ENCODE measurements at places on chromosomes 3 and 15.

GRCh38 chr15:93485438-93486327 lies 396.7 kb upstream of the RGMA start:
- DNase-seq: no peak

- no peak for DNase-seq
Measured at GRCh38 chr3:177098551-177098950, 98.7 kb downstream of the TBL1XR1 start.

DNA sequence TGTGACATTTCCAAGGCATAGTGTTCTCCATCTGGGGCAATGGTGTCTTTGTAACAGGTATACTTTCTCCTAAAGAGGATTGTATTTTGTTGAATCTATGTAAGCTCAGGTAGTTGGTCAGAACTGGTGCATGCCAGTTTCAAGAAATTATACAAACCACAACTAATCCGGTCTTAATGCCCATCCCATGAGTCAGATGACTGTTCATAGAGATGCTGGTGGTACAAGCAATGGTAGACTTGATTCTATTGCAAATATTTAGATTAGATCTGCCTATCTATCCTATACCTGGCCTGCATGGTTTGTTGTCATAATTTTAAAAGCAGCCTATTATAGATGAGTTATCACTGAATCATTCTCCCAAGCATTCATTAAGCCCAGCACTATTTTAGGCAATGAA lies 43.5 kb downstream of the ATP13A5 start:
- DNase-seq: no peak

GRCh38 chr3:157134620-157135191 lies 25.2 kb downstream of the CCNL1 start:
- no peak for DNase-seq

GRCh38 chr3:155243512-155243921 lies 50.0 kb downstream of the STRIT1 start:
- peak; percentile 15 for DNase-seq

- DNase-seq: no peak
Measured at GRCh38 chr3:126434931-126435411, 40.3 kb downstream of the CFAP100 start.

DNA sequence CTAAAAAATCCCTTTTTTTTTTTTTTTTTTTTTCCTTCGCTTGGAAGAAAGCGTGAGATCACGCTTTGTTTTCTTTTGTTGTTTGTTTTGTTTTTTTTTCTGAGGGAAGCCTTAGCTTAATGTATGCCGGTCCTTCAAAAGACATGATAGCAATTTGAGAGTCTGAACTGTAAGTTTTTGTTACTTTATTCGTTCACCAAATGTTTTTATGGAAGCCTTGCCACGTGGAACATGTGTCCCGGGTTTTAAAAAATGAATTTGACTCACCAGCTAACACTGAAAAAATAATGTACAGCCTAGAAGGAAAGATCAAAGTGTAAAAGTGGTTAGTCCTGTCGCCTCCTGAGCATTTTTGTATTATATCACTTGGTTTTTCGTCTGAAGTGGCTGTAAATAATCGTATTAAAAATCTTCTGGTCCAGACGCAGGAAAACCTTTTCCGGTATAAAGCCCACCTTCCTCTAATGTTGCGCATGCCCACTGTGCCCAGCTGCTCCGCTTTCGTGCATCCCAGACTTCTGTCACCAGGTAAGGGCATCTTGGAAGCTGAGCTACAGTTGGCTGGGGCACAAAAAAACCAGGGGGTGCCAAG lies 795 bp upstream of the MYNN start:
- peak; percentile 77 for DNase-seq

- DNase-seq: peak; percentile 97
Measured at GRCh38 chr3:170233530-170233929, 11.3 kb downstream of the PRKCI start.

GRCh38 chr3:193842029-193842798 lies 249.2 kb downstream of the OPA1 start:
- DNase-seq: no peak

GRCh38 chr3:89061259-89061658 lies 46.2 kb upstream of the EPHA3 start:
- no peak for DNase-seq

DNA sequence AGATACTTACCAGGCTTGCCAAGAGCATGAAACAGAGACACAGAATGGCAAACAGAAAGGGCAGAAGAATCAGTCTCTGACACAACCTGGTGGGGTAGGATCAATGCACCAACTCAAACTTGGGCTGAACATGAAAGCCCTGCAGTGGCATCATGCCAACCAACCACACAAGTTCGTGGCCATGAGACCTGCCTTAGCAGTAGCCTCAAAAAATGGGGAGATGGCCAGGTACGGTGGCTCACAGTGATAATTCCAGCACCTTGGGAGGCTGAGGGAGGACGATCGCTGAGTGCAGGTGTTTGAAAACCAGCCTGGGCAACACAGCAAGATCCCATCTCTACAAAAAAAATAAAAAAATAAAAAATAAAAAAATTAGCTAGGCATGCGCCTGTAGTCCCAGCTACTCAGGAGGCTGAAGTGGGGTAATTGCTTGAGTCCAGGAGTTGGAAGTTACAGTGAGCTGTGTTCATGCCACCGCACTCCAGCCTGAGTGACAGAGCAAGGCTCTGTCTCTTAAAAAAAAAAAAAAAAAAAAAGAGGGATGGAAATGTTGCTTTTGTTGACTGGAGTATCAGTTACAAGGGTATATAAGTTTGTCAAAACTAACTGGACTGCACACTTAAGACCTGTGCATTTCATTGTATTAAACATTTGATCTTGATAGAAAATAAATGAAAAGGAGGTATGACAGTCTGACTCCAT lies 93.4 kb downstream of the XXYLT1 start:
- no peak for DNase-seq

GRCh38 chr3:132034097-132034485 lies 723 bp downstream of the CPNE4 start:
- DNase-seq: no peak

DNA sequence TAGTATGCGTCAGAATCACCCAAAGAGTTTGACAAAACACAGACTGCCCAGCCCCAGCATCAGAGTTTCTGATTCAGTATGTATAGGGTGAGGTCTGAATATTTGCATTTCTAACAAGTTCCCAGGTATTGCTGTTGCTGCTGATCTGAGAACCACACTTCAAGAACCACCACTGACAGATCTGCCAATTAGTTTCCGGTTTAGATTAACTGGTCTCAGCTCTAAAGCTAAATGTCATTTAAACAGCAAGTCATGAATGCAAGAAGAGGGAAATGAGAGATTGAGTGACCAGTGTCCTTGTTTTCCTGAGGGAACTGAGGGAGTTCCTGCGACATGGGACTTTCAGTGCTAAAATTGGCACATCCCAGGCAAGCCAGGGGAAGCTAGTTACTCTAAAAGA lies 305.0 kb downstream of the ZNF385D start:
- no peak for DNase-seq

DNA sequence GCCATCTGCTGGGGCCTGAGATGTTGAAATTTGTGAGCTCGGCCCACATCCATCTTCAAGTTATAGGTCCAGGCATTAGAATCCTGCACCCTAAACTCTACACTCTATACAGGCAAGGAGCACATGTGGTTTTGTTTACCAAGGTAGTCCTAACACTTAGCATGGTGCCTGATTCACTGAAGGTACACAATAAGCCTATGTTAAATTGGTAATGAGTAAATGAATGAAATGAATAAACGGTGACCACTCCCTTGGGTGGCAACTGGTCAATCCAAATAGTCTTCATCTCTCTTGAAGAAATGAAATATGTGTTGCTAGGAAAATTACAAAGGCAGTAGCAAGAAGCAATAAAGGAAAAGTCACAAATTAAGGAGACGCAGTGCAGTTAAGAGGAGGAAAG lies 359.3 kb upstream of the UBE2E2 start:
- DNase-seq: no peak

DNA sequence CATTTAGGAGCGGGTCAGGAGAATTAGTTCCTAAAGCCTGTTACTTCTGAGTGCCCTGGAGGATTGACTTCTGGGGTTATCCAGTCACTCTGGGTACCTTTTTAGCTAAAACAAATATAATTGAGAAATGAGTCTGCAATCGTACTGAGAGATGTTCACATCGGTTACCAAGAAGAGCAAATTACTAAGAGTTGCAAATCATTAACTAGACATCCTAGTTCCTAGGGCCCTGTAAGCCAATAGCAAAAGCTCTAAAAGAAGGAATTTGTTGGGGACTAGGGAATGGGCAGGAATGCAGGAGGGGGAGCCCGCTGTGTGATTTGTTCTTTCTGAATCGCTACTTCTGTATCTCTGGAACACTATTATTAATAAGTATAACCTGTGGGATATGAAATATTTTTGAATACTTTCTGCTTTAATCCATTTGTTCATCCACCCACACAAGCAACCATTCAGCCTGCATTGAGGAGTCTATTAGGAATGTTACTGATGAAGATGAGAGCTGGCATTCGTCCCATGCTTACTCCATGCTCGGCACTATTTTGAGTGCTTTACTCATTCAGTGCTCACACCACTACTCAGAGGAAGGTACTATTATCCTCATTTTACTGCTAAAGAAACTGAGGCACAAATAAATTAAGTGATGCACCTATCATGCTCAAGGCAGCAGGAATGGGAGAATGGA lies 31.5 kb upstream of the KY start:
- no peak for DNase-seq

- no peak for DNase-seq
Measured at GRCh38 chr3:48588230-48588629, 6.9 kb downstream of the COL7A1 start.

DNA sequence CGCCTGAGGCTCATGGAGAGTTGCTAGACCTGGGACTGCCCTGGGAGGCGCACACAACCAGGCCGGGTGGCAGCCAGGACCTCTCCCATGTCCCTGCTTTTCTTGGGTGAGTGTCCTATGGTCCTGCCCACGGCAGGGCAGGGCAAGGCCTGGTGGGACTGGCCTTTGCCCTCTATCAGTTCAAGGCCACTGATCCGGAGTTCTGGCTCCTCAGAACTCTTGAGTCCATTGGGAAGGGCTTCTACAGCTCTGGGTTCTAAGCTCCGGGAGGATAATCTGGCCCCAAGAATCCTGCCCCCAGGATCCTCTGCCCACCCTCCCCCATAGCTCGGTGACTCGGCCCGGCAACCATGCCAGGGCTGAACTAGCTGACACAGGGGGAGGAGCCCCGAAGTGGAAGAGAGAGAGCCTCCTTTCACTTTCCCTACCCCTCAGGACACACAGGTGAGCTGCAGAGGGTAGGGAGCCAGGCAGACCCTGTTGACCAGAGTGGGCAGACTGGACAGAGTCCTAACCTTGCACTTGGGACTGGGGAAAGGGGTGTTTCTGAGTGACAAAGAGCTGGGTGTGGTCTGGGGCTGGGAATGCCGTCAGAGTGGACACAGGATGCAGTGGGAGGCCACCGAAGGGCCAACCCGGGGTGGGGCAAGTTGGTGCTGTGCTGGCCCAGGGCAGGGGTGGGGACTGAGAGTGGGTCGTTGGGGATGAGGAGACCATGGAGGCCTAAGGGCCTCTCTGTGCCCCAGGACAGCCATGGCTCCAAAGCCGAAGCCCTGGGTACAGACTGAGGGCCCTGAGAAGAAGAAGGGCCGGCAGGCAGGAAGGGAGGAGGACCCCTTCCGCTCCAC lies 664 bp downstream of the PARP3 start:
- DNase-seq: peak; percentile 51

GRCh38 chr15:36557364-36557763 lies 22.1 kb upstream of the CDIN1 start:
- no peak for DNase-seq

GRCh38 chr3:113606539-113607218 lies 74.3 kb downstream of the SIDT1 start:
- no peak for DNase-seq

- DNase-seq: no peak
Measured at GRCh38 chr3:150110097-150110496, 139.4 kb upstream of the PFN2 start.

- no peak for DNase-seq
Measured at GRCh38 chr3:65597952-65598413, 440.7 kb downstream of the MAGI1 start.

DNA sequence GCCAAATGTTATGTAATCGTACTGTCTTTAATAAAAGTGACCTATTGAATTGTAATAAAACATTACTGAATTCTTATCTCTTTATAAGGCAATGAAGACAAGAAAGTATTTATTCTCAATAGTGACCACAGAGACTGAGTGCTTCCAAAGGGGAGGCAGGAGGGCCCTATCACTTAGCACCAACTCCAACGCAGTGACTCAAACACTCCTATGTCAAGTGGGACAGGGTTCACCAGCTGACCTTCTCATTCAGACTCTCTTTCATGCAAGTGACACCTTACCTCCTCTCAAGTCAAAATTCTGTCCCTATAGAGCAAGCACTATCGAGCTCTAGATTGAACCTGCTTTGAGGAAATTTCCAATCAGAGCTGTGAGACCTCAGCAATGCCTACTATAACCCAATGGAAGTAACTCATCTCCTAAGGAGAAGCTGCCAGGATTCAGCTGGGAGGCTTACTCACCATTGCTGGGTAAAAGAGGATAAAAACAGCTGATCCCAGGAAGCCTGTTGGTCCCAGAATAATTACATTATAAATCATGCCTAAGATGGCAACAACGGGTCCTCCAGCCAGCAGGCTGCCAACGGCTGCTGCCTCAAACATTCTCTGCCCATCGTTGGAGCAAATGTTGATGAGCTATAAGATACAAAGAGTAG lies 35.6 kb downstream of the ABCC5 start:
- peak; percentile 72 for DNase-seq

DNA sequence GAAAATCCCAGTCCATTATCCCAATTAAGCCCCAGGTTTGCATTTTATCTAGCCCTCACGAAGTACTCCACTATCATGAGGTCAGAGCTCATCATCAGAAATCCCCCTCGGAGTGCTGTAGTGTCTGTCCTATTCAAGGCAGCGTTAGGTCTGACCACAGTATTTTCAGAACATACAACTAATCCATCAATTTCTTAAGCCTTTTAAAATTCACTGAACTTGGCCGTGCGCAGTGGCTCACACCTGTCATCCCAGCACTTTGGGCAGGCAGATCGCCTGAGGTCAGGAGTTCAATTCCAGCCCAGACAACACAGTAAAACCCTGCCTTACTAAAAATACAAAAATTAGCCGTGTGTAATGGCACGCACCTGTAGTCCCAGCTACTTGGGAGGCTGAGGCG lies 11.9 kb downstream of the VGLL4 start:
- DNase-seq: peak; percentile 65

DNA sequence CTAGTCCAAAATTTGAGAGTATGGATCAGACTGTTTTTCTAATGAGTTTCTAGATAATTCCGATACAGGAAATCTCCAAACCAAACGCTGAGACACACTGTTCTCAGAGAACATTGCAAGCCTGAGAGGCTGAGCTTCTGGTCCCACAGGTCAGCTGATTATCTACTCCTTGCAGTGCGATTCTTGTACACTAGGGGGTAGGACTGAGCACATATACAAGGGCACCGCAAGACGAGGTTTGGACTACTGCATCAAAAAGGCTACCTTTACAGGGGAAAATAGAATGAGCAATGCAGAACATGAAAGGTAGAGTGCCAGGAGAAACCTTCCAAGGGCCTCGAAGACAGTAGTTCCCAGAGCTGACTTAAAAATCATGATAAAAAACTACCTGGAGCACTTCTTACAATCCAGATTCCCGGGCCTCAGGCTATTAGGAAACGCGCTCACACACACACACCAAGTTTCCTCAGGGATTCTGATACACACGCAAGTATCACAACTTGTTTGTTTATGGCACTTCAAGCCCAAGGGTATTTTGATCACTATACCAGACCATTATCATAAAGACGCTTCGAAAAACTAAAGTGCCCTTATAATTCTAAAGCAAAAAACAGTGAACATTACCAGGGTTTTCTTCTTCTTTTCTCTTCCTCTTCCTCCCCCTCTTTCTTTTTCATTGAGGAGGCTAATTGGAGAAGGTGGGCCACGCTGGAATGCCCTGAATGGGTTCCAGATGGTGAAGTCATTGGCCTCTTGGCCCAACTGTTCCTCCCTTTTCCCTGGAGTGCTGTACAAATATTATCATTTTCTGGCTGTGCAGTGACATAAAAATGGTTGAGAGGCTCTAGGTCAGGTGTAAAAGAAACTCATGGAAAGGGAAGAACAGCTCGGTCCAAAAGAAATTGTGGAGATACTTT lies 61.8 kb downstream of the SLC12A8 start:
- DNase-seq: peak; percentile 39

All from amniotic epithelial cell (primary cell).